ENCODE measurements at places on chromosomes 1 and 21.

GRCh38 chr1:102531036-102531435, 534.3 kb upstream of the OLFM3 start:
- DNase-seq, result no peak

DNA sequence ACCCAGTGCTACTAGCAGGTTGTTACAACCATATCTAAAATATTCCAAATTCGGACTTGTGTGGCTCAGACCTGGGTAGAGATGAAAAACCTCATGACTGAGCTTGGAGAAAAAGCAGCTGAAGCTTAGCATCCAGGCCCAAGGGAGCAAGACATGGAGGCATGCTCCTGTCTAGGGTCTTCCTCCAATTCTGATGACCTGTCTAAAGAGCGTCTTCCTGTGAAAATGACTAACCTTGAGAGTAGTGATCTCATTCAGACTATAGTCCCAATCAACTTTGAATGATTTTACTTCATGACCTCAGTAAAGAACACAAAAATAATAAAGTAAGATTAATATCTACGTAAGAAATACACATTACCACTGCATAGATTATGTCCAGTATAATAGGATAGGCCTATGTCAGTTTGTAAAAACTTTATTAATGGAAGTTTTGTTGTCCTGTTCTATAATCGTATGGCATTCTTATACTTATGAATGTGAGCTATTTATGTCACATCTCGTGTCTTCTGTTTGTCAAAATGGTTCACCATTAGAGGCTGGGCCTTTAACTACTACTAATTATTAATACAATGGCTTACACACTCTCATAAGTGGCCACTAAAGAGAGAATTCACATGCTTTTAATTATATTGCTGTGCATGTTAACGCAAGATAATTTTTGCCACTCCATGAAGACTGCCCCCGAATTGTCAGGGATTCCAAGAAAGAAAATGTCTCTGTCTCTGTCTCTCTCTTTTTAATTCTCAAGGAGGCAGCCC, 201.3 kb downstream of the NCAM2 start:
- no peak for DNase-seq

- DNase-seq, result no peak
Observed at GRCh38 chr1:174407665-174408064, 40.1 kb upstream of the GPR52 start.

GRCh38 chr1:177793900-177794299, 176.0 kb downstream of the SEC16B start:
- DNase-seq, result no peak

- peak; percentile 55 for DNase-seq
Observed at GRCh38 chr1:174258148-174258550, 98.8 kb downstream of the RABGAP1L start.

DNA sequence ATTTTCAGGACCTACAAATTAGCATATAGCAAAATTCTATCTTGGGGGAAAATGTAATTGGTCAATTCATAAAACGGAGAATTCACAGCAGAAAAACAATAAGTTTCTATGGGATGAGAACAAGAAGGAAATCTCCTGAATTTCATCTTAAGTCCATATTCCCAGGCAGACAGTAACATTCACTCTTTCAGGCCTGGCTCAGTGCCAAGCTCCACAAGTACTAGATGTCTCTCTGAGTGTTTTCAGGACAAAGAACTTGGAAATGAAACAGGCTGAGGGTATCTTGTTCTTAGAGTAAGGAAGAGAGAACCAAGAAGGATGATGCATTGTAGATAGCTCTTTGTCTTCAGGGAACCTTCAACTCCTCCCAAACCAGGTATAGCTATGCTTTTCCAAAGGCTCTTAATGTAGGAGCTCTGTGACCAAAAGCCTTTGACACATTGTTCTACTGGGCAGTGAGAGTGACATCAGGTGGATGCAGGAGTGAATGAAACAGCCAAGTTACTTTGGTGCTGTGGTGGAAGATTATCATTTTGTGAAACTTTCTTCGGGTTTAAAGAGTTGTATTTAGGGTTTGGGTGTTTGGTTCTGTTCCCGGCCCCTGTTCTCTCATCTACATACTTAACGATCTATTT, 298.3 kb downstream of the GPATCH2 start:
- DNase-seq, result no peak

GRCh38 chr21:45386728-45387371, 18.1 kb upstream of the COL18A1 start:
- DNase-seq, result no peak

- no peak for DNase-seq
Observed at GRCh38 chr1:213277036-213277435, 226.0 kb downstream of the RPS6KC1 start.

DNA sequence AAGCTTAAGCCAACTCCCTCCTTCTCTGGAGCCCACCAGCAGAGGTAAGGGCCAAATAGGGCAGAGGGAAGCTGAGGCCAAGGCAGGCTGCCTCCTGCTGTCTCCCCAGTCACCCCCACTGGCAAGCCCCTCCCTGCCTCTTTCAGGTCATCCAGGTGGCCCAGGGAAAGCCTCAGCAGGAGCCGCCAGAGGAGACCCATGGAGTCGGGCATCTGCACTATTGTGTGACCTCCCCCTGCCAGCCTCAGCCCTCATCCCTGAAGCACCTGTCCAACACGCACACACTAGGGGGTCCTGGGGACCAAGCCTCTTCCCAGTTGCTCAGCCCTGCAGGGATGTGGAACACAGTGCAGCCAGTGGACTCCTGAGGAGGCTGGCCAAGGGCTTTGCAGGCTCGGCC, 5.3 kb upstream of the NAXE start:
- no peak for DNase-seq

DNA sequence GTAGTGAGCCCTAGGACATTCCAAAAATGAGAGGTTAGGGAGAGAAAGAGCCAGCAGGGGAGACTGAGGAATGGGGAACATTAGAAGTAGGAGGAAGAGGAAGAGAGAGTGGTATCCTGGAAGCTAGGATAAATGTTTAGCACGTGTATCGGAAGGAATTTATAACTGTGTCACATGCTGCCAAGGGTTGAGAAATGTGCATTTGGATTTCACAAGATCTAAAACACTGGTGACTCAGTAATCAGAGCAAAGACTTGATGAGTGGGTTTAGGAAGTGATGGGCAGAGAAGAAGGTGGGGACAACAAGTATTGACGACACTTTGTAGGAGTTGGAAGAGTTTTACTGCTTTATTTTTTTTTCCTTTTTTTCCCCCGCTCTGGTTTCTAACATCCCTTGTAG, 193.9 kb downstream of the FMN2 start:
- no peak for DNase-seq

- peak; percentile 18 for DNase-seq
Observed at GRCh38 chr1:98045767-98046641, 125.2 kb upstream of the DPYD start.

DNA sequence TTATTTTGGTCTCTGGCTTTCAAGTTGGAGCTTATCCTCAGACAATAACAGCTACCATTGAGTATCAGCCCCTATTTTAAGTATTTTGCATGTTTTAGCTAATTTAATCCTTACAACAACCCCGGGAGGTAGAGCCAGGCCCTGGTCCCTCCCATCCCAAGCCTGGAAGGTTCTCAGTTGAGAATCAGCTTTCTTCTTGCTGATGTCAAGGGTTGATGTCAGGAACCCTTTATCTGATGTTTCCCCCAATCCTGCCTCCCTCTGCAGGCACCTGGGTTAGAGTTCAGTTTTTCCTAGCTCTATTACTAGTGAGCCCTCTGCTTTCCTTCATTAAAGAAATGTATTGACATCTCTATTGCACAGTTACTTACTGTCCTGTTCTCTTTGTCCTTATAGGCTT, 3.6 kb upstream of the SVBP start:
- DNase-seq, result no peak

GRCh38 chr1:93769777-93770176, 88.1 kb upstream of the BCAR3 start:
- DNase-seq, result no peak

DNA sequence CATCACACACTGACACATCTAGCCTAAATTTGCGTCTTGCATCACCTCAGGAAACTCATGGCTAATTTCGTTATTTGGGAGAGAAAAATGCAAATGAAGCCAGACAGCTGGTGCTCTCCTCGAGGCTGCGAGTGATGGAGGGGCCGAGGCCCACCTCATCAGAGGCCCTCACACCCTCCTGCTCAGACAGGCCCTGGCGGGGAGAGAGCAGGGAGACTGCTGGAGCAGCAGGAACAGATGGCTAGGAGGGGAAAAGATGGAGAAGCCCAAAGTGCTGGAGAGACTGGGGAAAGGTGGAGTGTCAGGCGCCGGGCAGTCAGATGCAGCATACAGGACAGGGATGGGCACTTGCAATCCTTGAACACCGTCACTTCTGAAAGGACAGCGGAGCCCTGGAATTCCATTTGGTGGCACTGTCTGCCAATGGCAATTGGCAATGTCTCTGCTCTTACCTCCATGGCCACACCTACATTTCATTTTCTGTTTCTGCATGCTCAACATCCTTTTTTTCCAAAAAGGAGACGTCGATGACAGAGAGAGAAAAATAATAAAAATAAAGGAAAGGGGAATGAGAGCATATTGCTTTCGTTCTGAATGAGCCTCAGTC, 286.2 kb downstream of the SPATA17 start:
- no peak for DNase-seq

- no peak for DNase-seq
Observed at GRCh38 chr1:110800079-110800478, 72.9 kb upstream of the CD53 start.

DNA sequence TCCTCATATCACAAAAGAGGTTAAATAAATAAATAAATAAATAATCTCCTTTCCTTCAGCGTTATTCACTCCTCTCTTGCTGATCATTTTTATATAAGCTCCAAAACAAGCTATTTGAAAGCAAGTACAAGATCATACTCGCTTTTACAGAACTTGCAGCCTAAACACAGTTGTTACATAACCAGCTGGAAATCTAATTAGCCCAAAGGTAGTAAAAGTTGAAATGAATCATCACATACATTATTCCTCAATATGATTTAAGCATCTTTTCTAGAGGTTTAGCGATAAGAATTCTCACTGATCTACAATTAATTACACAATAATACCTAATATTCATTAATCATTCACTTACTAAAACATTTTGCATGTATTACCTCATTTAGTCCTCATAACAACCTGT, 160.2 kb downstream of the COP1 start:
- no peak for DNase-seq

DNA sequence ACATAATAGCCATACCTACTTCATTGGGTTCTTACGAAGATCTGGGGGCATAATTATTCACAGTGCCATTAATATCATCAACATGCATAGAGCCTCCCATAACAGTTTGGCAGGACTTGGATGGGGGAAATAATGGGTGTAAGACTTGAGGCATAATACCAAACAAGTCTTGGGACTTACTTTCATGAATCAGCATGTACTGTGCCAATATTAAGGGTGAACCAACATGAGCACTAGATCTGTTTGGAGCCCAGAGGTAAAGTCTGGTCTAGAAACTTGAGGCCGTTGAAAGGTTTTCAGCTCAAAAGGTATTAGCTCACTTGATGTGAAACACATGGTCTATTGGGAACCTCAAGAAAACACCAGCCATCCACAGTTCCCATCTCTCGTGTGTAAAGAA, 56.7 kb upstream of the ZC3H11B start:
- DNase-seq, result no peak

- no peak for DNase-seq
Observed at GRCh38 chr1:62613325-62613727, 16.0 kb downstream of the ANGPTL3 start.

- DNase-seq, result no peak
Observed at GRCh38 chr1:82517586-82517985, 716.9 kb downstream of the ADGRL2 start.

- peak; percentile 44 for DNase-seq
Observed at GRCh38 chr1:36187800-36188593, 32.0 kb downstream of the MAP7D1 start.

- no peak for DNase-seq
Observed at GRCh38 chr1:208288495-208288894, 44.3 kb upstream of the PLXNA2 start.

DNA sequence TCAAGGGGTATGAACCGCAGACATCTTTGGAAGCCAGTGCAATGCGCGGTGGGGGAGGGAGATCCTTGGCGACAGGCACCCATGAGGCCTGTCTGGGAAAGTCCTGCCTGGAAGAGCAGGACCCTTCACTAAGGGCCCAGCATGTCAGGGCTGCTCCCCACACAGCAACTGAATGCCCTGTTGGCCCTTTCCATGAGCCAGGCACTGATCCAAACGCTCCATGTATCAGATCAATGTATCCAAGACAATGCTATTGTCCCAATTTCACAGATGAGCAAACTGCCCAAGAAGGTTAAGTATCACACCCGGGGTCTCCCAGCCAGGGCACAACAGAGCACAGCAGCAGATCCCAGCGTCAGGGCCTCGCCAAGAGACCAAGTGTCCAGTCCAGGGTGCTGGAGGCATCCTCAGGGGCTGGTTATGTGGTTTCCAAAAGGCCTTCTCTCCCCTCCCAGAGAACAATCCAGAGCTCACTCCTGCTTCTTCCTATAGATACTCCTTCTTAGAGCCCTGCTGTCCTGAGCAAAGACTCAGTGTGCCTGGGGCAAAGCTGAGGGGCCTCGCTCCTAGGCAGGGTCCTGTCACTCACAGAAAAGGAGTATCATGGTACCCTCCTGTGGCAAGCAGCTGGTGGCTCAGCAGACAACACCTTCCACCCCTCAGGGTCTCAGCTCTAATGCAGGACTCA, 328.0 kb downstream of the NPHP4 start:
- no peak for DNase-seq

- no peak for DNase-seq
Observed at GRCh38 chr1:44034423-44034822, 3.2 kb upstream of the SLC6A9 start.

DNA sequence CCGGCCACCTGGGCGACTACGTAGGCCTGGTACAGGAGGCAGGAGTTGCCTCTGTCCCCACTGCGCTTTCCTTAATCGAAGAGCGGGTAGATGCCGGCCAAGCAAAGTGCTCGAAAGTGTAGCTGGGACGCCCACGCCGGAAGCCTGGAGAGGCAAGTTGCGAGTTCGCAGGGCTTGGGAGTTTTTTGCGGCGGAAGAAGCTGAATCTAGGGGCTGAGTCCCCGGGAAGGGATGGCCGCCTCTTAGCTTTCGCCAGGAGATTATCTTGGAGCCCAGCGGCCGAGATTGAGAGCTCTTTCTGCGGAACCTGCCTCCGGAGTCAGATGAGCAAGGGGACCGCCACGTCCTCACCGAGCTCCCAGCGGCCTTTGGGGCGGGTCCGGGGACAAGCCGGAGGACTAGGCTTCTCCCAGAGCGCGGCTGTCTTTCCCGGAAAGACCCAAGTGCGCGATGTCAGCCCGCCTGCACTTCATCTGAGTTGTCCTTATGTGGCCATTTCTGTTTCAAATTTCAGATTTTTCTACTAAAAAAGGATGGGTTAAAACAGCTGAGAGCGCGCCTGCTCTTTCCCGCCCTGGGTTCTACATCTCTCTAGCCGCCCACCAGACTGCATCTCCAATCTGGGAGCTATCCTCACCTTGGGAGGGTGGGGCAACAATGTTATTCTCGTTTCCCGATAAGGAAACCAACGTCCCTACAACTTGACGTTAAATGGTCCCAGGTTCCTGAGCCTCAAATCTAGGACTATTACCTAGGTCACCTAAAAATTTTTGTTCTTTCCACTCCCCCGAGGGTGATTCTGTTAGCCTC, 12.4 kb upstream of the TBX15 start:
- no peak for DNase-seq

- no peak for DNase-seq
Observed at GRCh38 chr1:236149696-236150228, 7.4 kb downstream of the GPR137B start.

All from KG1 (cell line).